COR-L47 (cell line): ENCODE measurements at places on chromosomes 2 and 18.

- no peak for DNase-seq
These were observed 55.9 kb downstream of the HS1BP3 start for GRCh38 chr2:20594957-20595356.

DNA sequence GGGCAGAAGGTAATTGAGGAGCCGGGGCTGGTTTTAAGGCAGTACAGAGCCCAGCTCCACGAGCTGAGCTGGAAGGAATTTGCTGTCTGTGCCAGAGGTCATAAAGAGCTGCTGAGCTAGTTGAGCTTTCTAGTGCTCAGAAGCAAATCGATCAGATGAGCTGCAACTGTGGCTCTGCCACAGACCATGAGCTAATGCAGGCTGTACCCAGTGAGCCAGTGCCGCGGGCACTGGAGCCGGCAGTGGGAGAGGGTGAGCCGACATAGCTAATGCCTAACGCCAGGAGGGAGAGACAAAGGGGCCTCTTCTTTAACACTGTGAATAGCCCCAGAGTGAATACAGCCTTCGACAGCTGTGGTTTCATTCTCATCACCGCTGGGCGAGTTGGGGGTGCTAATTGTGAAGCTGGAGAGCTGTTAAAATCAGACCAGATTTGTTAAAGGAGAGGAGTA lies 410.1 kb upstream of the TCF4 start:
- no peak for DNase-seq

- no peak for DNase-seq
These were observed 3.5 kb downstream of the PELI1 start for GRCh38 chr2:64140665-64141200.

DNA sequence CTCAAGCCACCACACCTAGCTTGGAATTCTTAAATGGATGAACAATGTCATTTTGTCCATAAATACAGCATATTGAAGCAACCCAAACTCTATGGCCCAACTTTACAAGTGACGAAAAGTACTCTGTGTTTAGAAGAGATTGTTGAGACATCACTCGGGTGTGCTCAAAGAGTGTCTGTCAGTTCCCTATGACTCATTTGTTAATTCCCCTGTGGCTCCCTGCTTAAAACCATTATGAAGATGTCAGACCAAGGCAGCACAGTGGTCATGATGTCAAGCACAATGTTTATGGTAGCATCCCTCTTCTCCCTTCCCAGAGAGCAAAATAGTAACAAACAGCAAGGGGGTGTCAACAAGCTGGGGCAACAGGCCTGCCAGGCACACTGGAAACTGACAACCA lies 3.0 kb downstream of the LYG1 start:
- no peak for DNase-seq

DNA sequence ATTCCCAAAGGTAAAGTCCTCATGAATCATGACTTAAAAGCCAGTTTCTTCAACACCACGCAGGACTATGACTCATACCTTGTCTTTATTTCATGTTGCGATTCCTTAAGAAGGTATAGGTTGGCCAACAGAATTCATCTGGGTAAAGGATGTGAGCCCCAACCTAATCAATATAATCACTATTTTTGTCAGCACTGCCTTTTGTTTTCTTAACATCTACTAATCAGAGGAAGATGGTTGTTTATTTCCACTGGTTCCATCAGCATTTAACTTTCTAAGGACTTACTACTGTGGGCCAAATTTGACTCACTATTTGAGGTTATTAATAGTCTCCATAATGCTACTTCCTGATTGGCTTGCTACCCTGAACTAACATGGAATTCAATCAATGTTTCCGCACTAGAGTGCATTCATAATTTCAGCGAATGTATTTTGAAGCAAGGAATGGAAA lies 78.6 kb downstream of the SCG2 start:
- DNase-seq = no peak

DNA sequence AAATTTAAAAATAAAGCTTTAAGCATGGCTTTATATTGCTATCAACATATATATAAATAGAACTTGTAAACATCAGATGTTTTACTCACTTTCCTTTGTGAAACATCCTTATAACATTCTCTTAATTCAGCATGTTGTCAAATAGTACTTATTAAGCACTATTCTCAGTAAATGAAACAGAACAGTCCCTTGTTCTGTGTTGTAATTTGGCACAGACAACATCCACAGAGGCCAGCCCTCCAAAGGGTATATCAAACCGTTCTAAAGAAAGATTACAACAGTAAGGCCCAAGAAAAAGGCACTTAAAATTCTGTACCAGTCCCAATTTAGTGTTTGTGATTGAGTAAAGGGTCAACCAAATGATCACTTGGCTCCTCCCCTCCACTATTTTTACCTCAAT lies 46.0 kb downstream of the GAREM1 start:
- DNase-seq = no peak

DNA sequence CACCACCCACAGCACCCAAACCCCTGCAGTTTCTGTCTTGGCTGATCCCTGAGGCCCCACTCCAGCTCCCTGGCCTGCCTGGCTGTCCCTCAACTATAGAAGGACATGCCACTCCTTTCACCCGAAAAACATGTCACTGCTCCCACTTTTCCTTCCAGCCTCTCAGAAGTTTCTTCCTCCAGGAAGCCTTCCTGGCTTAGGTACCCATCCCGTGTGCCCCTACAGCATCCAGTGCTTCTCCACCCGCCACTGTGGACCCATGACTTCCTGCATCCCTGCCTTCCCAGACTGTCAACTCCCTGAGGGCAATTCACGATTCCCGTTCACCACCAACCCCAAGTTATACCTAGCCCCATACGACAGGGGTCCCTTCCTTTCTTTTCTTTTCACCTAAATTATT lies 21.5 kb downstream of the ARID5A start:
- no peak for DNase-seq

DNA sequence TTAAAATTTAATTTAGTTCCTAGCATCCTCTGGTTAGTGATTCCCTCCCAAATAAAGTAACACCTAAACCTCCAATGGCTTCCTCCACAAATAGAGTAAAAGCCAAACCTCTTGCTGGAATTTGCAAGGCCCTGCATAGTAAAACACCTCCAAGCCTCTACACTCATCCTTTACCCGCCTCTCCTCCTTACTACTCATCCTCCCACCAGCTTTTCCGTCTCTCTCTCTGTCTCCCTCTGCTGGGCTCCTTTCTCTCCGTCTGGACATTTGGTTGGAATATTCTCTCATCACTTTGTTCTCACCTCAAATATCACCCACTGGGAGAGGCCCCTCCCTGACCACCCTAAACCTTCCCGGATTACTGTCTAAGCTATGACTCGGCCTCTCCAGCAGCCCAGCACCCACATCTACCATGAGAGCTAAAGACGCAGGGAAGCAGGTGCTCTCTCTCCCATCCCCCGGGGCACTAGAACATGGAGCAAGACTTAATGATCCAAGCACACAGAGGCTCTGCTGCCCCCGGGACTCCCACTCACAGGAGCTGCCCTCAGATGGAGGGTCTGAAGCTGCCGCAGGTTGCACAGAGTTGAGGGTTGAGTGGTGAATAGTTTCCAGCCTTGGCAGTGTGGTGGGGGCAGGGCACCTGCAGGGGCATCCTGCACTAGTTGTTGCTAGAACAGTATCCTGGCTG lies 167.2 kb downstream of the FBXO15 start:
- peak; percentile 32 for DNase-seq

DNA sequence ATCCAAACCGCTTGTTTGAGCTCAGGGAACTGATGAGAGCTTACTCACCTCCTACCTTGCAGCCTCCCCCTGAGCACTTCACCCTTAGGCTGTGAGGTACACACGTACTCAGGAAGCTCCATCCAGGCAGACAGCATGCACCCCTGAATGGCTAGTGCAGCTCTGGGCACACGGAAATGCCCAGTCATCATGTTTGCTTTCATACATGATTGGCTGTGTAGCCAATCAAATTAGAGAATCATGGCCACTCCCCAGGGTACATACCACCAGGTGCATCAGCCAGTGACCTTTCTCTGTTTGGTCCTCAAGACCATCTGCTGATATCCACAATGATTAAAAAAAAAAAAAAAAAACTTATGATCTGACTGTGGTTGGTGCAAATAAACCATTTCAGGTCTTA lies 42.1 kb downstream of the RNF152 start:
- DNase-seq = no peak

DNA sequence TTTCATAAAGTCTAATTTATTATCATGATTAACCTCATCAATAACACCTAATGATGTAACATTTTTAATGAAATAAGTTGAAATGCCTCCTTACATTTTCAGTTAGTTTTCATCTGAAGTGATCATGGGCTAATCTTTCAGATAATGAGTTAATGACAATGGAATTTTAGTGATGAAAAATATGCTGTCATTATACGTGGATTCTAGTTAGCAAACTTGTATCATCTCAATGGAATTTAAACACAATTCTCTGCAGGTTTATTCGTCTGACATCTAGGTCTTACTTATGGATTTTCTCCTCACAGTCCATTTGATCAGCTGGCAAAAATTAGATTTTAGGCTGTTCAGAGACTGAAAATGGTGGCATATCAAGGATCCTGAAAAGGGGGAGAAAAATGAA lies 885.0 kb downstream of the SLC4A3 start:
- no peak for DNase-seq

GRCh38 chr18:13494871-13495445 lies 231.4 kb downstream of the FAM210A start:
- DNase-seq = no peak

GRCh38 chr2:152475982-152476381 lies 141.0 kb downstream of the FMNL2 start:
- DNase-seq = no peak

GRCh38 chr2:15074751-15075700 lies 442.5 kb downstream of the LRATD1 start:
- DNase-seq = no peak

- no peak for DNase-seq
These were observed 265.8 kb upstream of the CYRIA start for GRCh38 chr2:16931441-16931840.

GRCh38 chr2:64319896-64320295 lies 134.1 kb upstream of the LGALSL start:
- DNase-seq = no peak

DNA sequence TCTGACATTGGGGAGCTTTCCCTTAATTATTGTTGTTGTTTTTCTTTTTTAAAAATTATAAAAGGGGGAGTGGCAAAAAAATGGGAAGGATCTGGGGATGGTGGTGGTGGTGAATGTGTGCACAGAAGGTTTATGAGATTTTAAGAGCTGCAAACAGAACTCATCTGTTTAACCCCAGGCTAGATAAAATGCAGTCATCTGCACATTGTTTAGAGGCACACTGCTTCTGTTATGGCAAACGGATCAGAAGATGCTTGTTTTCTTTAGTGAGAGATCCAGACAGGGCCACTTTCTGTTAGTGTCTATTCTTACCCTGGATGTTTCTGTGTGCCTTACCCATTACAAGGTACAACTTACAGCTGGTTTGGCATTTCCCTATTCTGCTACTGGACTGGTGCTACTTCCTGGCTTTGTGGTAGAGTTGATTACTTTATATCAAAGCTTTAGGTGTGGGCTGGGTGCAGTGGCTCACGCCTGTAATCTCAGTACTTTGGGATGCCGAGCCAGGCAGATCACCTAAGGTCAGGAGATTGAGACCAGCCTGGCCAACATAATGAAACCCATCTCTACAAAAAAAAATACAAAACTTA lies 68.2 kb upstream of the NRP2 start:
- DNase-seq = no peak

DNA sequence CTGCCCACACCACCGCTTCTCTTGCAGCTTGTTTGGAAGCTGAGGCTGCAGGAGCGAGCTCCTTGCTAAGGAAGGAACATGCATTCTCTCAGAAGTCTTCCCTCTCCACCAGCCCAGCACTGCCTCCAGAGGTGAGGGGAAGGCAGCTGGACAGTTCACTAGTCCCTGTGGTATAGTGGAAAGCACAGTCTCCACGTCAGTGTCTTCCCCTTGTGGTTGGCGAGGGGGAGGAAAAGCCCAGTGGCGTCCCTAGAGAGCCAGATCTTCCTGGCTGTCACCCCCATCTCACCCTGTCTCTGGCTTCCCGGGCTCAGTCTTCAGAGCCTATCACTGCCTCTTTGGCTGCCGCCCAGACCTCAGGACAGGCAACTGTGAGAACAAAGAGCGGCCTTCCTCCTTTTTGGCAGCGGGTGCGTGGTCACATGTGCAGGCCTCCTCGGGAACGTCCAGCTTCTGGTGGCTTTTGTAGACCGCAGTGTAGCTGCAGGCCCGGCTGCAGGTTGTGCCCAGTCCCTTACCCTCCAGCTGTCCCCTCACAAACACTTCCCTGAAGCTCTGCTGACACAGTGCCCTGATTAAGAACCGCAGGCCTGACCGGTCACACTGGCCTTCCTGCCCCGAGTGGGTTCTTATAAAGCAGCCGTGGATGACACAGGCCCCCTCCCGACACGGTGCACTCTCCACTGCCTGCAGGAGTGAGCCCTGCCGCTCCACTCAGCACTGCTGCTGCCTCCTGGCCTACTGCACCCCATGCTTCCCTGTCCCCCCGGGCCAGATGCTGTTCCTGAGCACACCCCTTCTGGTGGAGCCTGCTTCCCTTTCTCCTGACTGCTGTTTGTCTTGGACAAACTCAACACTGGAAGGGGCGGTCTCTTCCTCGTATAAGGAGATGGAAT lies 90.9 kb downstream of the RNF144A start:
- peak; percentile 66 for DNase-seq

DNA sequence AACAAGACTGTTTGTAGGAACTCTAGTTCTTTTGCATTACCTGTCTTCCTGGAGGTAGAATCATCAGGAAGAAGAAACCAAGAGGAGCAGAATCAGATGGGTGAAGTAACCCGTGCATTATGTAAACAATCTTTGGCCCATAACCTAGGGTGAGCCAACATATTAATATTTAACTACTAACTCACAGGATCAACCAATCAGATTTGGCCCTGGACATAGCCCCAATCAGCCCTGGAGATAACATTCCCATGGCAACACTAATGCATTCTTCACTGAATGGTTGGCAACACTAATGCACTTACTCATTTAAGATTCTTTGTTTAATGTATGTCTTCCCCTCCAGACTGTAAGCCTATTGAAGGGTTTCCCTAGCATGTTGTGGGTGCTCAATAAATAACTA lies 72.0 kb upstream of the CTAGE1 start:
- no peak for DNase-seq

DNA sequence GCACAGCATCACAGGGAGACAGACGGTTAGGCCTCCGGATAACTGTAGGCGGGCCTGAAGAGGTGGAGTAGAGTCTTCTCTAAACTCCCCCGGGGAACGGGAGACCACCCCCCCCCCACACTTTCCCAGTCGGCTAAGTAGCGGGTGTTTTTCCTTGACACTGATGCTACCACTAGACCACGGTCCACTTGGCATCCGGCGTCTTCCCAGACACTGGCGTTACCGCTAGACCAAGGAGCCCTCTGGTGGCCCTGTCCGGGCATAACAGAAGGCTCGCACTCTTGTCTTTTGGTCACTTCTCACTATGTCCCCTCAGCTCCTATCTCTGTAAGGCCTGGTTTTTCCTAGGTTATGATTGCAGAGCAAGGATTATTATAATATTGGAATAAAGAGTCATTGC lies 25.7 kb upstream of the NCL start:
- no peak for DNase-seq

- no peak for DNase-seq
These were observed 359 bp downstream of the TGFBRAP1 start for GRCh38 chr2:105329197-105329554.

DNA sequence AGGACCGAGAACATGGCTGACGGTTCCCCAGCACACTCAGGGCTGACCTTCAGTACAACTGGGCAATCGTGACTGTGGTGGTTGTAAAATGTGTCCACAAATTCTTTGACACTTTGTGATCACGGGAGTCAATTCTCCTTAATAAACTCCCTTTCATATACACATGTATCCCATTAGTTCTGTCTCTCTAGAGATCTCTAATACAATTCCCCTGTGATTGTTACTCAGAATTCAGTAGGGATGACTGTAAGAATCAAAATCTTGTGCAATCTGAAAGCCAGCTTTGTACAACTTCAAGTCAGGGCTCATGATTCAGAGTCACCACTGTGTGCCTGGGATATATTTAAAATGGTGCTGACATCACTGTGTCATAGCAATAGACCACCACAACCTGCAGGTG lies 89.5 kb upstream of the LMAN1 start:
- no peak for DNase-seq
